ACHN (cell line): ENCODE measurements at places on chromosomes 5 and 9.

DNA sequence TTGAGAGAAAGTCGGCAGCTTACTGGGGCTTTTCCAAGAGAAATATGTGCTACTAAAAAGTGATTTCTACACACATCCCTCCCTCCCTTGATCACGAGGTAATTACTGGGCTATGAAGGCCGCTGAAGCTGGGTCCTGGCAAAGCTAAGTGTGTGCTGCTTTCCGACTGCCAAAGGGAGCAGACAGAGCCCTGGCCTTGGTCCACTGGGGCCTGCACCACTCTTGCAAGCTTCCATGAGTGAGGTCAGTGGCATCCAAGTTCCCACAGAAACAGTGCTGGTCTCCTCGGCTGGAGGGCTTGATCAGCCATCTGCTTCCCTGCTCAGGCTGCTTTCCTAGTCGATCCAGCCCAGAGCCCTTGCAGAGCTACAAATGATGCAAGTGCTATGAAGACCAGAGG lies 154.8 kb upstream of the LHFPL2 start:
- no peak for DNase-seq

DNA sequence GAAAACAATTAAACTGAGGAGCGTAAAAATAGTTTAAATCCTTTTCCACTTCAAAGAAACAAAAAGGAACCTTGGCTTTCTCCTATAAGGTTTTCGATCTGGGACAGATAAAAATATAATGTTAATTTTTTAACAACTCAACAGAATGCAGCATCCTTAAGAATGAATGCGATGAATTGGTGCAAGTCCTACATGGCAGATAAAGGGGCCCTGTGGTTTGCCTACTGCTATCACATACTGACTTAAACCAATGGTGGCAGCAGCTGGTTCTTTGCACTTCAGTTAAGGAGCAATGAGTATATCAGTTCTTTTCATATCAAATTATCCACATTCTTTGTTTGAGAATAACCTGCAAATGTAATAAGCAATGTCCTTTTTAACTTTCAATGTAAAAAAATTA lies 12.4 kb upstream of the TYRP1 start:
- no peak for DNase-seq

DNA sequence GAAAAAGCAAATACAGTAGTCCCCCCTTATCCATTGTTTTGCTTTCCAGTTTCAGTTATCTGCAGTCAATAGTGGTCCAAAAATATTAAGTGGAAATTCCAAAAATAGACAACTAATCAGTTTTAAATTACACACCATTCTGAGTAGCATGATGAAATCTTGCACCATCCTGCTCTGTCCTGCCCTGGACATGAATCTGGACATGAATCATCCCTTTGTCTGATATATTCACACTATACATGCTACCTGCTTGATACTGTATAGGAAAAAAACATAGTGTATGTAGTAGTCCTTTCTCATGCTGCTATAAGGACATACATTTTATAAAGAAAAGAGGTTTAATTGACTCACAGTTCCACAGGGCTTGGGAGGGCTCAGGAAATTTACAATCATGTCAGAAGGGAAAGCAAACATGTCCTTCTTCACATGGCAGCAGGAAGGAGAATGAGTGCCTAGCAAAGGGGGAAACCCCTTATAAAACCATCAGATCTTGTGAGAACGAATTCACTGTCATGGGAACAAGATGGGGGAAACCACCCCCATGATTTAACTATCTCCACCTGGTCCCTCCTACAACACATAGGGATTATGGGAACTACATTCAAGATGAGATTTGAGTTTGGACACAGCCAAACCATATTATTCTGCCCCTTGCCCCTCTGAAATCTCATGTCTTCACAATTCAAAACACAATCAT lies 153.9 kb downstream of the ARRDC3 start:
- no peak for DNase-seq

DNA sequence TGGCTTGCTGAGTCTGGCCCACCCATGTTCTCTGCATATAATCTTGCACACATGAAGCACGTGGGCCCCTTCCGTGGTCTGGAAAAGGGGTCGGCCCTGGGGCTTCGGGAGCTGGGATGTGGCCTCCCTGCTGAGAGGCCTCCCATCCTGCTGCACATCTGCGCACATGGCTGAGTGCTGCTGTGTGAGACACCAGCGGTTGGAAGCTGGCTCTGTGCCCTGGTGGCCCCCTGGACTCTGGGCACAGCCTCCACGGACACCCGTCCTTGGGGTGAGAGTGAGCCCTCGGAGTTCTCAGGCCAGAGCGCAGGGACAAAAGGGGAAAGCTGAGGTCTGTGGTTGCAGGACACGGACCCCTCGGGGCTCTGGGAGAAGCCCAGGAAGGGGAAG lies 115.8 kb downstream of the RXRA start:
- DNase-seq: no peak

DNA sequence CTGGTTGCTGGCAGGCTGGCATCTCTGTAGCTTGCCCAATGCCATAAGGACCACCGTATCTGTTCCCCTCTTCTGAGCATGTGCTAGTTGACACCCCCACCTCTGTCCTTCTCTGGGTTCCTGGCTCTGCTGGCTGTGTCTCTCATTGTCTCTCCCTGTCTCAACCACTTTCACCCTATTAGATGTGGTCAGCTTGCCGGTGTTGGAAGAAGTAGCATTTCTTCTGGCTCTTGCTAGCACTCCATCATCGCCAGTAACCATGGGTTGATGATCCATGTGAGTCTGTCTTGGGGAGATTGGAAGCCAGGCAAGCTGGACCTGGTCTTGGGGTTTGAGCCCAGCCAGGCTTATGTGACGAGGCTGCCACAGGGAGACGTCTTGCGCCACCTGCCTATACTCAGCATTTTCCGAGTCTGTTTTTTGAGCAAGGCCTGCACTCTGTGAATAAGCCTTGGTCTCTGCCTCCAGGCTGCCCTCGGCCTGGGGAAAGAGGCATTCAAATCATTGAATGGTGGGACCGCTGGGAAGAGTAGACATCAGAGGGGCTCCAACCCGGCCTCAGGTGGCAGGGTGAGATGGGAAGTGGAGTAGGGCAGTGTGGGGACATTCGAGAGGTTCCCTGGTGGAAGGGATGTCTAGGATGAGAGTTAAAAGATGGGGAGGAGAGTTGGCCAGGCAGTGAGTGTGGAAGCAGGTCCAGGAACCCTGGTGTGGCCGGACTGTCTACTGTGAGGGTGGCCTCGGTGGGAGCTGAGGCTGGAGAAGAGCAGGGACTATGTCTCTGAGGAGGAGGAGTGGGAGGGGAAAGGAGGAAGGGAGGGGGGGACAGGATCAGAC lies 74.3 kb downstream of the ZNF618 start:
- DNase-seq: no peak
